ENCODE measurements at places on chromosomes 1 and 21.

DNA sequence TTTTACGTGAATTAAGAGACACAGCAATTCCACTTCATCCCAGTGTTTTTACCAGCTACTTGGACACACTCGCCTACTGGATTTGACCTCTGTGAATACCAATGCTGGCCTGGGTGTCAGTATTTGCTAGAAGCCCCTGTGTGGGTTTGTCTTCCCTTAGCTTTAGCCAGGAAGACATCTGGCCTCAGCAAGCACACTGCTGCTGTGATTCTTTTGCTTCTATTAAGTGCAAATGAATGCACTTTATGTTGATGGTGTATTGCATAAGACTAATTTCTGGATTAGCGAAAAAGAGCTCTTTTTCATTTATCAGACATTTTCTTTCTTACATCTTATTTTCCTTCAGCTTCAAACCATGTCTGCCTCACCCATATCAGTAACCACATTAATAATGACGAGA is 140.0 kb downstream of the CHRM3 start:
- no peak for DNase-seq

GRCh38 chr1:184161071-184161698 is 109.7 kb downstream of the TSEN15 start:
- DNase-seq = no peak

DNA sequence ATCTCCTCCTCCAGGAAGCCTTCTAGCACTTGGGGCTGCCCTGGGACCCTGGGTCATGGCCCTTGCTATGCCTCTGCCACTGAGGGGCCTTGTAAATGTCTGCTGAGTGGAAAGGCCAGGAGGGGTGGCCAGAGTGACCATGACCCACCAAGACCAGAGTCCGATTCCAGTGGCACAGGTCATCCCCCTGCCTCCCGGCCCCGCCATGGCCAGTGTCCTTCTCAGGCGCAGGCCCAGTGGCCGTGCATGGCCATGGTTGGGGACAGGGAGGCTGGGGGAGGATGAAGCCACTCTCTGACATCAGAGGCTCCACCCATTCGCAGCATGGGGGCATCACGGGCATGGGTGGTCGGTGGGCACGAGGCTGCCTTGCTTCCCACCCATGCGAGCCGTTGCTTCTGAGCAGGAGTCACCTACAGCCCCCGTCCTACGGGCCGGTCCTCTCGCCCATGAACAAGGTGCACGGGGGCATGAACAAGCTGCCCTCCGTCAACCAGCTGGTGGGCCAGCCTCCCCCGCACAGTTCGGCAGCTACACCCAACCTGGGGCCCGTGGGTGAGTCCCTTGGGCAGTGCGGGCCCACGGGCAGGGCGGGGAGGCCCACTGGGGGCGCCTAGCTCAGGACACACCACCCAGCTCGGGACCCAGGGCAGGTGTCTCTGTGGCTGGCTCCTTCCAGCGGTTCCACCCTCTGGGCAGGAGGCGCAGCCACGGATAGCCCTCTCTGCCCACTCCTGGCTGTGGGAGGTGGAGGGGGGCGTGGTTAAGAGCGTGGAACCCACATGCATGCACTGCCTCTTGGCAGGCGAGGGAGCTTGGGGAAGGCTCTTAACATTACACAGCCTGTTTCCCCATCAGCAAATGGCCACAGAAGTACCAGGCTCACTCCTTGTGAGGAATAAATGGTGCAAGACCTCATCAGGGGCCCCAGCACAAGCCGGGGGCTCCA is 22.4 kb upstream of the CCDC27 start:
- no peak for DNase-seq

- no peak for DNase-seq
Observed at GRCh38 chr1:171867236-171867635, 25.9 kb downstream of the DNM3 start.

DNA sequence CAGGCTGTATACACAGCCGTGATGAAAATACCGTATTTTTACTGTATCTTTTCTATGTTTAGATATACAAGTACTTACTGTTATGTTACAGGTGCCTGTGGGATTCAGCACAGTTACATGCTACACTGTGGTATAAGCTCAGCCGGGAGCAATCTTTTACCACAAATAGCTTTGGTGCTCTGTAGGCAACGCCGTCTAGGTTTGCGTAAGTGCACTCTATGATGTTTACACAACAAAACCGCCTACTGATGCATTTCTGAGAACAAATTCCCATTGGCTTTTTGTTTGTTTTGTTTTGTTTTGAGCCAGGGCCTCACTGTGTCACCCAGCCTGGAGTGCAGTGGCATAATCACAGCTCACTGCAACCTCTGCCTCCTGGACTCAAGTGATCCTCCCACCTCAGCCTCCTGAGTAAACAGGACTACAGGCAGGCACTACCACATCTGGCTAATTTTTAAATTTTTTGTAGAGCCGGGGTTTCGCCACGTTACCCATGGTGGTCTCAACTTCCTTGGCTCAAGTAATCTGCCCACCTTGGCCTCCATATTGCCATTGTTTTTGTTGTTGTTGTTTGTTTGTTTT is 81.0 kb downstream of the SCCPDH start:
- DNase-seq = no peak

DNA sequence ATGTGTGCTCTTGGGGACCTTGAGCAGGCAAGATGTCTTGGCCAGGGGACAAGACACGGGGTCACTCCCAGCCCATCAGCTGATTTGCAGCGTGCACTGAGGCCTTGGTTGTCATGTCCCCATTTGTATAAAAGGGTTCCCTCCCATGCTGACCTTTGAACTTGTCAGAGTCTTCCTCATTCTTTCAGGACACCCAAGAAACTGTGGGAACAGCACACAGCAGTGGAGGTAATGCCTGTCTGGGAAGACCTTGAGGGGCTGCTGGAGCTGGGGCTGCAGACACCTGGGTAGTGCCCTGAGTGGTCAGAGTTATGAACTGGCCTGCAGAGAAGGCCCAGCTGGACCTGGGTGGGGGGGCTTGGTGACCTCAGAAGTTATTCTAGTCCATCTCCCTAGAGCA is 46.4 kb downstream of the FAAH start:
- no peak for DNase-seq

- DNase-seq = no peak
Observed at GRCh38 chr1:235423214-235423652, 56.0 kb downstream of the TBCE start.

GRCh38 chr1:151282883-151283725 is 1.0 kb downstream of the ZNF687 start:
- DNase-seq = no peak

Measured in stimulated activated CD4-positive, alpha-beta T cell treated with anti-CD3 and anti-CD28 coated beads, Interleukin-1b, Interleukin-23, amount 100 ng/mL, for 24 hours (primary cell).